ENCODE measurements at places on chromosomes 12 and 14. TPM values are rescaled to one million over a fixed set of nuclear protein-coding genes. Genes with fewer than 3 reads are reported as not detected.

GRCh38 chr12:99833397-99833796, 151.3 kb downstream of the ANKS1B start:
- no peak for DNase-seq

DNA sequence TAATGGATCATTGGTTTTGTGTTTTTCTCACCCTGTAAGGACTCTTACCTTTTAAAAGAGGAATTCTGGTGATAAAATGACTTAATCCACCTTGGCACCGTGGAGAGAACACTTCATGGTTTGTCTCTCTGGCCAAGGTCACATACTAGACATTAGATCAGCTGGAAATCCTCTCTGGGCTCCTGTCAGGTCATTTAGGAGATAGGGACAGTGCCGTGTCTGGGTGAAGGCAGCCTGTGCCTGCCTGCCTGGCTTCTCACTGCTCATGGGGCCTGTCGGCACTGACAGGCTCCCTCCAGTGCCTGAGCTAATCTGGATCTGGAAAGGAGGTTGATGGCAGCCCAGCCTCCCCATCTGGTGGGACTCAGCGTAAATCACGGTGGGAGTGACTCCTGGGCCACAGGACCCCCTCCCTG, 5.7 kb downstream of the CRADD start:
- peak; percentile 52 for DNase-seq

DNA sequence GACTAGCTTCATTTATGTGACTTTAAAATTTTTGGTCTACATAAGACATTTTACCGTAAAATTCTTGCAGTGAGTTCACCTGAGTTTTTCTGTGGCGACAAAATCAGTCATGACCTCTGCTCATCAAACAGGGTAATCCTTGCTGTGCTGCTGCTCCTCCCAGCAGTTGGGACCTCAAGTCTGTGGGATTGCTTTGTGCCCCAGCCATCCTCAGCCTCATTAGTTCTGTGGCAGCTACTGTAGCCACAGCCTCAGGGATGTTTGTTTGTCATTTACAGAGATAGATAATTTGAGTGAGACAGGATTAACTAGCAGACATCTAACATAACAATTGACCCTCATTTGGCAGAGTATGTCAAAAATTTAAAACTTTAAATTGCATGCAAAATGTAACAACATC, 357.0 kb downstream of the PCNX1 start:
- no peak for DNase-seq

DNA sequence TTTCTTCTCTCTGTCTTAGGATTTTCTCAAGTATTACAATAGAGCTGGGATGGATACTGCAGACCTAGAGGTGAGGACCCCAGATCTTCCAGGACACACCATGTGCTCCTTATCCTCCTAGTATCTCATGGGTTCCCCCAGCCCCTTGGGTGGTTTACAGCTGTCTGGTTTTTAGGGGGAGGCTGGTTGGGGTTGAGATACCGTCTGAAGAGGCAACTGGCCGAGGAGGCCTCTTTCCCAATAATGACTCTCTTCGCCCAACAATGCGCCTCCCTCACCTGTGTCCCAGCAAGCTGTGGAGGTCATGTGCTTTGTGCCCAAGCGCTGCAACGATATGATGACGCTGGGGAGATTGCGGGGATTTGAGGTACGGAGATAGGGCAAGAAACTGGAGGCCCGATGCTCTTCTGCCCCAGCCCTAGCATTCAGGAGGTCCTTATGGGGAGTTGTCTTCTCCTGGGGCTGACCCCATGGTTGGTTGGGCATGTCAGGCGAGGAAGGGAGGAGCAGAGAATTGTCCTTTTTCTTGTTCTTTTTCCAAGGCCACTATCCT, 3.8 kb downstream of the ARHGEF25 start:
- no peak for DNase-seq

DNA sequence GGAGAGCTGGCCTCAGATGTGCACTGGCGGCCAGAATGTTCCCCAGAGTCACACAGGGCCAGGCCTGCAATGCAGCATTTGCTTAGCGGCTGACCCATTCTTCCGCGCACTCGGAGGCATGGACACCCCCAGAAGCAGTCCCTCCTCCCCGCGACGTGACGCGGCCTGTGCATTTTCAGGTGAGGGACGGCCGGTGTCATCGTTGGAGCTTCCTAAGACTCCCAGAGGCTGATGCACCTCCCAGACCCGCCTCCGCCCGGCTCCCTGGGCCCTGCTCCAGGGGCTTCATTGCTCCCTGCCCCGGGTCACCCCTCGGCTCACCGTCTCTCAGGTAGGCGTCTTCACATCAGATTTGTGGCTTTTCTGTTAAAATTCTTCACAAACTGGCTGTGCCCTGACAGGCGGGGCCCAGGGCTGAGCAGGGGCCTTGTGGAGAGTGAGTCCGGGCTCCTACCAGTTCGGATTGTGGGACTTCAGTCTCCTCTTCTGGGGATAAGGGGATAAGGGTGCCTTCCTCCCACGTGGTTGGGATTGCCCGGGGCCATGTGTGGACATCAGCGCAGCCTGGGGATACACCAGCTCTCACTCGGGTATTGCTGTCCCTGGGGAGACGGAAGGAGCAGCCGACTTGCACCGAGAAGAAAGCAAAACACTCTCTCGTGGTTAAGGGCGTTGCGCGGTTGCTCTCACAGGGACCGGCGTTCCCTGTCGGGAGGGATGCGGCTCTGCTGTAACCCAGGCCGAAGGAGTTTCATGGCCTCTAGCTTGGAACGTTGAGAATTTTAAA, 249.1 kb downstream of the ADGRD1 start:
- no peak for DNase-seq

MTHFD1 gene
- 64.9 TPM for total RNA-seq

DNA sequence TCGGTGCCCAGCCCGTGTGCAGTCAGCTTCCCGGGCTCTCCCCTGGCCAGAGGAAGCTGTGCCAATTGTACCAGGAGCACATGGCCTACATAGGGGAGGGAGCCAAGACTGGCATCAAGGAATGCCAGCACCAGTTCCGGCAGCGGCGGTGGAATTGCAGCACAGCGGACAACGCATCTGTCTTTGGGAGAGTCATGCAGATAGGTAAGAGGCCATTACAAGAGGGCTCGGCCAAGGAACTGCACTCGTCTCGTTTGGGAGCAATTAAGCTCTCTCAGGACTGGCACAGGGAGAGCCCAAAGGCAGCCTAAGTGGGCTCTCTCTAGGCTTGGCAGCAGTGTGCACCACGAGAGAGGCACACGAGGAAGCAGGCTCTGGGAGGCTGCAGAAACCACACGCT, 3.7 kb downstream of the WNT5B start:
- DNase-seq = no peak

- DNase-seq = no peak
Measured at GRCh38 chr12:11762723-11763326, 113.4 kb downstream of the ETV6 start.

CYP27B1 gene
- total RNA-seq = not detected

TMTC2 gene
- total RNA-seq = 3.4 TPM

P2RX2 gene
- not detected for total RNA-seq
